ENCODE measurements at places on chromosomes 3 and 15. TPM values are rescaled to one million over a fixed set of nuclear protein-coding genes. Genes with fewer than 3 reads are reported as not detected.

Gene SEMA5B
- 0.29 TPM for total RNA-seq

Gene SEMA3B
- 82.3 TPM for total RNA-seq

Gene PLSCR4
- total RNA-seq: 107 TPM

Gene FBXO40
- total RNA-seq: 0.21 TPM

Gene CLDN1
- total RNA-seq: 15.1 TPM

Gene SLC6A11
- total RNA-seq: 1.4 TPM

Gene ALDH1L1
- total RNA-seq: 11.3 TPM

Gene OSTN
- not detected for total RNA-seq

Gene GREM1
- total RNA-seq: 5.4 TPM

Gene PLD1
- 35.1 TPM for total RNA-seq

Gene FBXL22
- total RNA-seq: 5.0 TPM
